Purkinje cell (primary cell): ENCODE measurements at places on chromosomes 4 and X. TPM values are rescaled to one million over a fixed set of nuclear protein-coding genes. Genes with fewer than 3 reads are reported as not detected.

The AVPR2 gene
- not detected in 2 replicates for polyA plus RNA-seq

The SRD5A3 gene
- polyA plus RNA-seq: 52.0 and 72.4 TPM in 2 replicates

The CT55 gene
- 0.22 TPM in 1 of 2 replicates, not detected in the other for polyA plus RNA-seq

The PAK3 gene
- polyA plus RNA-seq: 23.9 and 29.5 TPM in 2 replicates

The SLC25A6 gene
- 50.3 and 53.0 TPM in 2 replicates for polyA plus RNA-seq

The NLRP2B gene
- not detected in 2 replicates for polyA plus RNA-seq

The OCRL gene
- 10.2 and 14.5 TPM in 2 replicates for polyA plus RNA-seq
